ENCODE measurements at places on chromosomes 2 and 18.
A peak's percentile ranks its signal among the peaks of the same experiment; 100 is the strongest.

- no peak for DNase-seq
Measured at GRCh38 chr18:35183886-35184285, 56.9 kb upstream of the ZNF397 start.

- peak; percentile 23 for DNase-seq
Measured at GRCh38 chr2:195648787-195649186, 8.2 kb upstream of the SLC39A10 start.

- DNase-seq = no peak
Measured at GRCh38 chr2:58512878-58513277, 271.8 kb upstream of the FANCL start.

DNA sequence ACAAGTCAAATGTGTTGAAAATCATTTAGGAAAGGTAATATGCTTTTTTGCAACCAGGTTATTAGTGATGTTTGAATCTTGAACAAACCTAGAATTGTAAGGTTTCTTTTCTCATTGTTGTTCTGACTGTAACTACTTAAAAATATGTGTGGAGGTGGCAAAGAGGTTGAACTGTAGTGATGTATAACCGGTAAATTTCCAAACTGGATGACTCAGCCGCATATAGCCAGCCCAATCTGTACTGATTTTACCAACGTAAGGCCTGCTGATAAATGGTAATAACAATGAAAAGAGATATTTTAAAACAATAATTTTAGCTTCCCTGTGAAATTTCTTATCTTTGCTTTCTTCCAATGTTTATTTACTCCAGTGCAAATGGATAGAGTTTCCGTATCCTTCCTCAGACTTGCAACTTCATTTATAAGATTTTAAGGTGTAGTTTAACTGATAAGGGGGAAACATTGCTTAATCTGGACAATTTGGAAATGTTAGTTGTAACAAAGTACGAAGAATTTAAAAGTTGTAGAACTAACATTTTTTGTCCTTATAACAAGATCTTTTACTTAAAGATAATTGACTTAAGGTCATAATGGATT lies 1170.4 kb upstream of the ZEB2 start:
- DNase-seq = no peak

GRCh38 chr2:22554453-22554852 lies 830.5 kb upstream of the KLHL29 start:
- DNase-seq = no peak

DNA sequence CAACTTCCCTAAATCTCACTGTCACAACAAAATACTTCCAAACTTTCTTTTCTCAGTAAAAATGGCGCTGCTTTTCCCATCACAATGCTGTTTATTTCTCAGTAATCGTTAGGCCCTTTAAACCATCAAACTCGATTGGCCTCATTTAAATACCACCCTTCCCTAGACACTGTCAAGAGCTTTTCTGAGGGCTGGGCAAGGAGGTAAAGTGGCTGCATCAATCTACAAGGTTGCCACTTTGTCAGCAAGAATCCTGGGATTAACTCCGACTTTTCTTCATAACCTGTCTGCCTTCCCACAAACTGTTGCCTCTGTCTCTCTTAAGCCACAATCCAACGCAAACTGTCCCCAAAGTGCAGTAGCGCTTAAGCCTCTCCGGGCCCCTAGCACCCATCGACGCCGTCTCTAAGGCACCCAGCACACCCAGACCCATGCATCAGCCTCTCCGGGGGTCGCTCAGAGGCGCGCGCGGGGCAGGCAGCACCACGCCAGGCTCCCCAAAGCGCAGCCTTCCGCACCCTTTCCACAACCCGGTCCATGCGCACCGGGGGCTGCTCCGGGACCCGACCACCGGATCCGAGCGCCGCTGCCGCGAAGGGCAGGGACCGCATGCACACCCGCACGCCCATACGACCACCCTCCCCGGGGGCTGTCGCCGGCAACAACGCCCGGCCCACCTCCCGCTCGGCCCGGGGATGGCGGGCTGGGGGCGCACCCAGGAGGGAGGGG lies 683 bp downstream of the MBOAT2 start:
- peak; percentile 16 for DNase-seq

GRCh38 chr2:135149251-135149650 lies 97.2 kb downstream of the RAB3GAP1 start:
- no peak for DNase-seq

GRCh38 chr2:144194326-144195071 lies 325.4 kb downstream of the ZEB2 start:
- no peak for DNase-seq

DNA sequence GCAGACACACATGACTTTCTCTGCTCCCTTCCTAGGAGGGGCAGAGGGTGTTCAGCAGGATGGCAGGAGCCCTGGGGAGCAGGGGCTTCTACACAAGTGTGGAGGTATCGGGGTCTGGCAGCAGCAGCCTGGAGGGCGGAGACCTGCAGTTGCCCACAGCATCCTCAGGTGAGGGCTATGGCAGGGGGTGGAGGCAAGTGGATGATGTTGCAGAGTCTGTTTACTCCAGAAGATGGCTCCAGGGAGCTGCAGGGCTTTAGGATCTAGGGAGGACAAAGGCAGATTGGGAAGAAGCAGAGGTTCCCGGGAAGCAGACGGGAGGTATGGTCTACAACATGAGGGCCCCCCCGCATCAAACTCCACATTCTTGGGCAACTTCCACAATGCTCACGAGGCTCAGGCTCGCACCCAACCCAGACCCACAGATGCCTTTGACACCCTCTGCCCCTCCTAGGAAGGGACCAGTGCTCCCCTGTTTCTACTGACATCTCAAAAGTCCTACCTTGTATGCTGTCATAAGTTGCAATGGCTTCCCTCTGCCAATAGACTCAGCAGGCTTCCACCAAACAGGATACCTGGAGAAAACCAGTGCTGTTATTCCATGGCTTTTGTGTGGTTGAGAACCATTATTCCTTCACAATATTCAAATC lies 12.0 kb upstream of the ATP6V1C2 start:
- DNase-seq = no peak

- no peak for DNase-seq
Measured at GRCh38 chr2:209094221-209094620, 329.6 kb upstream of the MAP2 start.

GRCh38 chr2:113251118-113251517 lies 27.6 kb downstream of the PAX8 start:
- DNase-seq = peak; percentile 10

DNA sequence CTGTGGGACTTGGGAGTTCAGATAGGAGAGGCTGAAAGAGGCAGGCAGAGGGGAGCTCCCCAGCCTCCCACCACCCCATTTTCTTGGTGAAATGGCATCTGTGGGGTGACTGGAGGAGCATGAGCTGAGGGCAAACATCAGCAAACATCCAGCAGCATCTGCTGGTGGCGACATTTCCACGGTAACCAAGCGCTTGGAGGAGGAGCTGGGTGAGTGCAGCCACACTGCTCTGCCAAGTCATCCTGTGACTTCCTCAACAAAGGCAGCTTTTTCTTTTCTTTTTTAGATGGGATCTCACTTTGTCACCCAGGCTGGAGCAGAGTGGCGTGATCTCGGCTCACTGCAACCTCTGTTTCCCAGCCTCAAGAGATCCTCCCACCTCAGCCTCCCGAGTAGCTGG lies 5.6 kb downstream of the TXNL4A start:
- DNase-seq = no peak

GRCh38 chr2:95388091-95388692 lies 14.3 kb upstream of the FAHD2A start:
- DNase-seq = no peak

DNA sequence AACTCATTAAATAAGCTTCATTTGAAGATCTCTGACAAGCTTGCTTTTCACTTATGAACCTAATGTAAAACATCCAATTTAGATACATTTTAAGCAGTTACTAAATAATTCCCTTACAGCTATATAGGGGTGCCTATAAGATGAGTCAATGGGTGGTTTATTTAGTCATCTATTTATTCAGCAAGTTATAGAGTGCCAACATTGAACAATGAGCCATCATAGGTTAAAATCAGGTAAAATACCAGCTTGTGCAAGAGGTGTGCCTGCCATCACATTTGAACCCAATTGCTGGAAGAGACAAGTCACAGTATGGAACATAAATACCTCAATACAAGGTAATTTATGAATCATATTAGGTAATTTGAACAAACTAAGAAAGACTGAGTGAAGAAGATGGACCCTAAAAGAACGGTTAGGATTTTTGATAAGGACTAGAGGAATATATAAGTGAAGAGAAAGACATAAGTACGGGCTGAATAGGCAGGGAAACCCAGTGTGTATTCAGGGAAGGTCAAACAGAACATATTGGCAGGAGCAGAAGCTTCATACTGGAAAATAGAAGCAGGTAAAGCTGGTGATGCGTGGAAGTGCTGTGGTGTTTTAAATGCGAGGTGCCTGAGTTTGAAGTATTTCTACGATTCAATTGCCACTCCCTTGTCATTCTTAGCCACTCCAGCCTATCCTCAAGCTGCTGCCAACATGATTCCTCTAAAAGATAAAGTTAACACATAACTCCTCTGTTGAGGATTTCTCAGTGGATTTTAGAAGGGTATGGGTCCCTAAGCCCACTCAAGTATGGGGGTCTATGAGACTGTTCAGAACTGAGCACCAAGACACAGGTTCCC lies 18.9 kb upstream of the STAT4 start:
- no peak for DNase-seq

DNA sequence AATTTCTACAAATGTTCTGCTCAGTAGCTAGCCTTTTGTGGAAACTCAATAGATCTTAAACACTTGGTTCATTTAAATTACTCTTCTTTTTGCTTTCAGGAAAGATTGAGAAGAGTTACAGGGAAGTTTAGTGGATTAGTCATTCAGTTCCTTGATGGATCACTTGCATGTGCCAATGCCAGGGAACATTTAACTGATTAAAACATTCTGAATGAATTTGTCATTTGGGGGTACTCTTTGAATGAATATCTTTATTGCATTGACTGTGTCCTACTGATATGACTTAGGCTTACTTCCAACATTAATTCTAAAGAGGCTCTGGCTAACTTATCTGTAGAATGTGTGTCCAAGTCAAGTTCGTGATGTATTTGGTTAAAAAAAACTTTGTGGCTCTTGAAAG lies 199.8 kb downstream of the PLCL1 start:
- no peak for DNase-seq

GRCh38 chr2:70823249-70823648 lies 2.9 kb upstream of the CLEC4F start:
- DNase-seq = no peak

- DNase-seq = no peak
Measured at GRCh38 chr2:177002983-177003382, 209.6 kb upstream of the HNRNPA3 start.

- no peak for DNase-seq
Measured at GRCh38 chr18:10950876-10951630, 198.3 kb downstream of the PIEZO2 start.

- no peak for DNase-seq
Measured at GRCh38 chr2:20585359-20585709, 65.6 kb downstream of the HS1BP3 start.

- DNase-seq = no peak
Measured at GRCh38 chr2:236841389-236841788, 244.3 kb upstream of the COPS8 start.

DNA sequence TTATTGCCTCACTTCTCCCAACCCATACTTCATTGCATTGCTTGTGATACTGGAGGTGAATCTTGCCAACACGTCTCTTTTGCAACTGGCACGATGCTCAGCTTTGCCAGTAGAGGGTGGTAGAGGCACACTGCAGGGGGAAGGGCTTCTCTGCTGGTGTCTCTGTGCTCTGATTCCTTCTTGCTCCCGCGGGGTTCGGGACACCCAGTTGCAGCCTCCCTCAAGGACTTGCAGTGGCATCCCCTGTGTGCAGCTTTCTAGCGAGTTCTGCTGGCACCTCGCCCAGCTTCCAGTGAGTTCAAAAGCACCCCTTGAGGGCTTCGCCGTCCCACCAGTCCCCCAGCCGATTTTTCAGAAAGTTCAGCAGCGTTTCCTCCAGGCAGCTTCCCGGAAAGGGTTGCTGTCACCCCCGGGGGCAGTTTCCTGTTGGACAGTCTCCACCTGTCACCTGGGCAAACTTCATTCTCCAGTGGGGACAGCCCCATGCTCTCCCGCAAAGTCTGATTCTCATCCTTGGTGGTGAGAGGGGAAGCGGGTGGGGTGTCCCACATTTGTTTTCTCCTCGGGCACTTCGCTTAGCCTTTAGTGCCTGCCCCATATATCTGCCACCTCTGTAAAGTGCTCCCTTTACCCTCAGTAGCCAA lies 35.4 kb upstream of the EN1 start:
- DNase-seq = peak; percentile 69
